ENCODE measurements at places on chromosomes 11 and 22. TPM values are rescaled to one million over a fixed set of nuclear protein-coding genes. Genes with fewer than 3 reads are reported as not detected.

Gene GNAZ
- total RNA-seq, result 0.47 TPM

Gene BTBD18
- not detected for total RNA-seq

Gene OR51B2
- total RNA-seq, result not detected

Gene MCAM
- 496 TPM for total RNA-seq

Gene C1QTNF6
- total RNA-seq, result 14.0 TPM

Gene FGF19
- not detected for total RNA-seq

Gene TESMIN
- 12.8 TPM for total RNA-seq

Gene HNRNPUL2
- 11.3 TPM for total RNA-seq

Gene PKNOX2
- total RNA-seq, result not detected

Gene KRTAP5-8
- total RNA-seq, result not detected

Gene FADD
- 51.6 TPM for total RNA-seq

Gene CNTF
- total RNA-seq, result 0.17 TPM

Gene ACTN3
- total RNA-seq, result not detected

Gene KCTD14
- 11.4 TPM for total RNA-seq

Gene APOL6
- 22.2 TPM for total RNA-seq

Gene CAPN5
- 13.1 TPM for total RNA-seq

Gene FAM76B
- total RNA-seq, result 16.2 TPM

Gene OR51Q1
- total RNA-seq, result not detected

Gene YPEL1
- 2.4 TPM for total RNA-seq

Gene FOLR2
- not detected for total RNA-seq

Gene GRM5
- total RNA-seq, result 0.10 TPM

Gene ACR
- total RNA-seq, result not detected

Gene IFITM10
- total RNA-seq, result 2.7 TPM

Gene HBG2
- total RNA-seq, result not detected

Gene IMMP1L
- 42.7 TPM for total RNA-seq

Gene ADORA2A
- 5.2 TPM for total RNA-seq

Gene MIAT
- total RNA-seq, result 0.02 TPM

Gene CRY2
- total RNA-seq, result 3.1 TPM
